ENCODE measurements at places on chromosomes 4 and X.

DNA sequence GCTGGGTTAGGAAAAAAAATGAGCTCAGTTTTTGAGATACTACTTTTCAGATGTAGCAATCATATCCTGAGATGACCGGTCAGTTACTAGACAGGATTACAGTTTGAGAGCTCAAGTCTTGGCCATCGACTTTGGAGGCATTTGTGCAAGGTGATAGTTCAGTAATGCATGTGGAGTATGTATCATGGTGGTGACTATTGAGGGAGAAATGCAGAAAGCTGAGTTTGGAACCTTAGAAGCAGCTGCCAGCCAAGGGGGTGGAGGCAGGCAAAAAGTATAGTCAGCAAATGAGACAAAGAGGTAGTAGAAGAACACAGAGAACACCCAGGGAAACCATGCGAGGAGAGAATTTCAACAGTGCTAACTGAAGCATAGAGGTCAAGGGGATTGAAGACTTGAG, 48.7 kb upstream of the SLC4A4 start:
- DNase-seq = no peak

- no peak for DNase-seq
These were observed 219.6 kb upstream of the ANXA3 start for GRCh38 chr4:78331965-78332364.

GRCh38 chr4:164935363-164935762, 42.1 kb downstream of the TRIM61 start:
- DNase-seq = no peak

DNA sequence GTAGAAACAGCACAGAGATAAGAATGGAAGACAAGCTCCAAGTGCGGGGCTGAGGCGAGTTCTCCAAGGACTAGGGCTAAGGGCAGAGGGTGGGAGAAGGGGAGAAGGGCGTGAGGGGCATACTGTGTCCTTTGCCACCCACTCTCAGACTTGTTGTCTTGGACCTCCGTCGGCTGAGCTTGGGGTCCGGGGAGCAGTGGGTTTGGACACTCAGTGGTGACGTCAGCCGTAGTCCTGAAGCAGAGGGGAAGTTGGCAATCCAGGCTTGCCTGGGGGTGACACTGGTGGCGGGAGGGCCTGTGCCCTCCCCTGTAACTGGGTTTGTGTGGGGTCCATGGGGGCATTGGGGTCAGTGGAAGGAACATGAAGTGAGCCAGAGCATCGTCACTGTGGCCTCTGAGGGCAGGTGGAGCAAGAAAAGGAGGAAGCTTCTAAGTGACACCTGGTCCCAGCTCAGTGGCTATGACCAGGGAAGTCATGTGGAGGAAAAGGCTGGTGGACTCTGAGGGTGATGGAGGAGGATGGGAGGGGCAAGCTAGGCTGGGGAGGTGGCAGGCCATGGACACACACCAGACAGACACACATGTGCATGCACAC, 17.6 kb downstream of the CD99 start:
- DNase-seq = no peak

GRCh38 chr4:152700151-152700550, 20.4 kb upstream of the TMEM154 start:
- DNase-seq = no peak

DNA sequence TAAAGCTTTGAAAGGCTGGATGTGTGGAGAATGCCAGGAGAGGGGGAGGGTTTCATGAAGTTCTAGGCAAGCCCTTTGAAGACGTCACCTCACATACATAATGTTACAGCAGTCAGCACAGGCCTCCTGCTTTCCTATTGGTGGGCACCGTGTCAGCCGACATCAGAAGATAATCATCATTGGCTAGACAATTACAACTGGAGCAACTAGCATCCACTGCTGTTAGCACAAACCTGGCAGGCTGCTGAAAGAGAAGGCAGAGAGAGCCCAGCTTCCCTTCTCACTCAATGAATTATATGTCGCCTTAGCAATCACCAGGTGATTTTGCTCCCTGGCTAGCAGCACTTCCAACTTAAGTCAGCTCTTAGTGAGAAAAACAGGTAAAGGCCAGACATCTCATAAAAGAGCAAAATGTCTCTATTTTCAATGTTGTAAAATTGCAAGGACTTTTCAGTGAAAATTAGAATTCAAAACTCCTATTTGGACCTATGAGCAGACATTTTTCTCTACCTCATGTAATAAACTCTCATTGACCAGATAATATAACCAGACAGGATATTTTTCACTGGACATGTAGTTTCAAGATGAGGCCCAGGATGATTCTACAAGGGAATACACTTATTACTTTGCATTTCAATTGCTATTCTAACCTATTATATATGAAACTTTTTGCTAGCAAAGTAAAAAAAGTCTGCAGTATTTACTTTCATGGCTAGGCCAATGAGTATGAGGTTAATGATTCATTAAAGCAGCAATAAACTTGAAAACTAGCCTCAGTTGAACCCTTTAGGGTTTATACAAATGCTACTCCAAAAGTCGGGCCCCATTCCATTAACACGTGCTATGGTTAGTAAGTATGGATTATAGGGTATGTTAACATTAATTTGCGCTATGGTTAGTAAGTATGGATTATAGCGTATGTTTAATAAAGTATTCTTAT, 4.3 kb downstream of the ELOVL6 start:
- DNase-seq = peak; percentile 91

DNA sequence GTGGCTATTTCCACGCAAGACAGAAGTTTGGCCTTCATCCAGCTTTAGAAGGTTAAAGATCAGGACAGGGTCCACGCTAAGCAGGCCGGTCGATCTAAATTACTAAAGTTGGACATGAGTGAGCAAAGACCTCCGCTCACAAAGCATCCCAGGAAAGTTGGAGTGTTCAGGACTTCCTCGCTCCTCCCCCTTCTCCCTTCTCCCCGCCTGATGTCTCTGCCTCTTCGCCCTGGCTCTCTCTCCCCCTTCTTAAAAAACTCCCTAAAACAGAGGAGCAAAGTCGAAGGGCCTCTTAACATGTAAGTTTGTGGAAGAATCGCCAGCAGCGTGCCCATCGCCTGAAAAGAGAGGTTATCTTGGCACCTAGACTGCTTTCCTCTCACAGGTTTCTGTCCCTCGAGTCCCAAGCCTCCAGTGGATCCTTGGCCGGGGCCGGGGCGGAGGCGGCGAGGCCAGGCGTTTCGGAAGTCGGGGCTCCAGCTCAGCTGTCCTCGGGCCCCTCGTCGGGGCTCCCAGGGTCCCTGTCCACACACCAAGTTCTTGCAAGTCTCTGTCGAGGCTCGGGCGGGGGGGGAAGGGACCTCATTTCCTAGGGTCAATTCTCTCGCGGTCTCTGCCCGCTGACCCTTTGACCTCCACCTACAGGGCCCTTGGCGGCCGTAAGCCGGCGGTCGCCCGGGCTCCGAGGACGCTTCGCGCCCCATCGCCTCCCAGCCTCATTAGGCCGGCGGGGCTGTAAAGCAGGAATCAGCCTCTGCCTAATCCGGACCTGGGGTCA, 7.6 kb downstream of the ZIC3 start:
- no peak for DNase-seq

DNA sequence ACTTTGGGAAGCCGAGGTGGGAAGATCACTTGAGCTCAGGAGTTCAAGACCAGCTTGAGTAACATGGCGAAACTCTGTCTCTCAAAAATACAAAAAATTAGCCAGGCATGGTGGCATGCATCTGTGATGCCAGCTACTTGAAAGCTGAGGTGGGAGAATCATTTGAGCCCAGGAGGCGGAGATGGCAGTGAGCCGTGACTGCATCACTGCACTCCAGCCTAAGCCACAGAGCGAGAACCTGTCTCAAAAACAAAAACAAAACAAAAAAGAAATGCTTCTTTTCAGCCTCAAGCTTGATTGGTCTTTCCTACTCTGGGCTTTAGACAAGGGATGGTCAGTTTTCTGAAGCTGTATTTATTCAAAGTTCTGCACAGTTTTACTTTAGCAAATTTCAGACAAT, 15.8 kb upstream of the DHRSX start:
- DNase-seq = no peak

GRCh38 chr4:52103319-52103718, 52.2 kb downstream of the SPATA18 start:
- DNase-seq = peak; percentile 11

DNA sequence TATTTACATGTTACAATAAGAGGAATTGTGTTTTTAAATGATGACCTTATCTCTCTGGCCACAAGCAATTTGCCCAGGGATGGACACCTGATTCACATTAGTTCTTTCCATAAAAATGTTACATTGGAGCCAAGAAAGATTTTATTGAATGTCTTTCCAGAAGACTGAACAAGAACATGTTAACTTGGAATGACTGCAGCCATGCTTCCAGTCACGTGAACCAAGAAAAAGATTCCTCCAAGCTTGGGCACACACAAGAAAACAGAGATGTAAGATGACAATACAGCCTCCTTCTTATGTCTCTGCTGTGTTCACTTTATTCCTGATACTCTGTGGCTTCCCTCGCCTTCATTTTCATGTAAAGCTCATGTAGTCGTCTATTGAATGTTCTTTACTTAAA, 737.6 kb downstream of the TRIML1 start:
- no peak for DNase-seq

GRCh38 chrX:138127314-138127713, 561.4 kb downstream of the ZIC3 start:
- DNase-seq = no peak

DNA sequence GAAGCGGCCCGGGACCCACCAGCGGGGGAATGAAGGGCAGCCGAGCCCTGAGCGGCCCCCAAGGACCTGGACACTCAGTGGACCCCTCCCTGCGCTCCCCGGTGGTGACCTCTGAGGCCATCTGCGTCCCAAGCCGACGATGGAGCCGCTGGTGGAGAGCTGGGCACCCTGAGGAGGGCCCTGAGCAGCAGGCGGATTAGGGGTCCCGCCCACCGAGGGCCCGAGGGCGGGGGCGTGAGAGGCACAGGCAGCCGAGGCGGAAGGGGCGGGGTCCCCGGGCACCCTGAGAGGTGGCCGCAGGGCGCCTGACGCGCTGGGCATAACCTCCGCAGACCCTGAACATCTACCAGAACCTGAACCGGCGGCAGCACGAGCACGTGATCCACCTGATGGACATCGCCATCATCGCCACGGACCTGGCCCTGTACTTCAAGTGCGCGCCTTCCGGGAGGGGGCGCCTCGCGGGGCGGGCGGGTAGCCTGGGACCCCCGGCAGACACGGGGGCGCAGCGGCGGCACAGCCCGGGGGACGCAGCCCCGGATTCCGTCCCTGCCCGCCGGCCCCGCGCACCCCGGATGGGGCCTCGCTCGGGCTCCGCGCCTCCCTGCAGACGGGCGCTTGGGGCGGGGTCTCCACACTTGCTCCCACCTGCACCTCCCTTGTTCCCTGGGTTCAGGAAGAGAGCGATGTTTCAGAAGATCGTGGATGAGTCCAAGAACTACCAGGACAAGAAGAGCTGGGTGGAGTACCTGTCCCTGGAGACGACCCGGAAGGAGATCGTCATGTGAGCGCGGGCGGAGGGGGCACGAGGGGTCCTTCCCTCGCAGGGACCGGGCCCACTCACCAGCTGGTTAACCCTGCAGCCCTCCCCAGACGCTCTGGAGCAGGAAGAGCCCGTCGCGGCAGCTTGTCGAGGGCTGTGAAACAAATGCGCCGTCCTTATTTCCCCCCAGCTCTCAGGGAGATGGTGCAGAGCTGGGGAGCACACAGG, 10.3 kb downstream of the ATP5ME start:
- DNase-seq = no peak

DNA sequence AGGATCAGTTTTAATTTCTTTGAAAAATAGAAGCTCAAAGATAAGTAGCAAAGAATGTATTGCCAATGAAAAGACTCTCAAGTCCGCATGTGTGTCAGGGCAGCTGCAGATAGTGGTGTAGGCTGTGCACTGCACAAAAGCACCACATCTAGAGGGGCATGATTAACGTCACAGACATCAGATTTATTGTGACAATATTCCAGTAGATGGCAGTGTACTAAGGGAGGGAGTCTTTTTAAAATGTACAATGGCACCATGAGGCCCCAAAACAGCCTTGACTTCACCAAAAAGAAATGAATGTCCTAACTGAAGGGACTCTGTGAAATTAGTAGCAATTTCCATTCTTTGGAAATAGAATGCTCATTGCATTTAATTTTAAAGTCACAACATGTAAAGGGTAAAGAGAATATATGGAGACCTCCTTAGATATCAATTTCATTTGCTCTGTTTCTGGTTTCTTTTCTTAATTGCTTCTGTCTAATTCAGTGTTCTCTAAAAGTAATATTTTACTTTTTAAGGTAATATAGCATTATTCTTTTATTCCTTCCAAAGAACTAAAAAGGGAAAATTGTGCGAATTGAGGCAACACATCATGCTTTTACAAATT, 98.4 kb downstream of the ZNF827 start:
- DNase-seq = peak; percentile 18

GRCh38 chrX:72095370-72095769, 36.3 kb downstream of the RTL5 start:
- DNase-seq = no peak

DNA sequence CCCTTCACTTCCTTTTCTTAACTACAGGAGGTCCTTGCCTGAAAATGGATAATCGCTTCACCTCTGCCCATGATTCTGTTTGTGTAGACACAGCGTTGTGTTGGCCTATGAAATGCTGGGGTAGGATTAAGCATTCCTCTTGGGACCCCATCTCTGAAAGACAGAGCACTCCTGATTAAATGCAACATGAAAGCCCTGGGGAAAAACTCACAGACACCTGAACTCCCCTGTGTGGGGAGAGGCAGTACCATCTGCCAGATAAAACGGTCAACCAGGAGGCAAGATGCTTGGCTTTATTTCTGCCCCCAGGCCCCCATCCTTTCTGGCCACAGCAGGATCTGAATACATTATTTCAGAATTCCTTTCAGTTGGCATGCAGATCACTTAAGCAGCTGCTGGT, 1.9 kb downstream of the LGI2 start:
- DNase-seq = no peak

DNA sequence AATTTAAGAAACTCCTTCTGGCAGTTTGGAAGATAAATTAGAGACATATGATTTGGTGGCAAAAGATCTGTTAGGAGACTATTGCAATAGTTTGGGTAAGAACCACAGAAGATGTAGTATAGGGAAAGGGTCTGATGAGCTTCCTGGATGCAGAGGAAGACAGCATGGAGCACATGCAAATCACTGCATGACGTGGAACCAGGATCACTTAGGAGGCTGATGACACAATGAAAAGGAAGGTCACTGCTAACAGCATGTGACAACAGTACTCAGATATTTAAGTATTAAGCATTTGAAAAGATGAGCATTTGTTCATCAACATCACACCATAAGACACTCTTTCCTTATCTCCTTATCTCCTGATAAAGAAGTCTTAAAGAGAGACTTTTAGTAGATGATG, 167.8 kb upstream of the LDB2 start:
- DNase-seq = no peak

DNA sequence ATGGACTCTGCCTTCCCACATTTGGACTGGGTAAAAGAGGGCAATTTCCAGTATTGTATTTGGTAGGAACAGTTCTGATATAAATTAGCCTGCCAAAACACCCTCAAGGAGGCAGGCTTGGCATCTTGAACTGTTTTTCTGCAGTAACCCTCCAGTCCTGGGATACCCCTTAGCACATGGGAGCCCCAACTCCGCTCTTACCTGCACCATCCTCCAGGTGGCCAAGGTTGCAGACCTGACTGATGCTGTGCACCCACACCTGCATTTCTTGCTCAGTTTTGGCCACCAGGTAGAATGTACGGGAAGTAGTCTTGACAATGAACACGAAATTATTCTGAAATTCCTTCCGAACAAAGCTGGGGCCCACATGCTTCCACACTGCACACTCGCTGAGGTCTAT, 35.1 kb downstream of the GAB3 start:
- DNase-seq = no peak

All from RWPE1 (cell line).